DND-41 (cell line): ENCODE measurements at places on chromosomes 7 and 10.

- DNase-seq: no peak
Observed at GRCh38 chr7:159156436-159157245, 12.0 kb upstream of the VIPR2 start.

DNA sequence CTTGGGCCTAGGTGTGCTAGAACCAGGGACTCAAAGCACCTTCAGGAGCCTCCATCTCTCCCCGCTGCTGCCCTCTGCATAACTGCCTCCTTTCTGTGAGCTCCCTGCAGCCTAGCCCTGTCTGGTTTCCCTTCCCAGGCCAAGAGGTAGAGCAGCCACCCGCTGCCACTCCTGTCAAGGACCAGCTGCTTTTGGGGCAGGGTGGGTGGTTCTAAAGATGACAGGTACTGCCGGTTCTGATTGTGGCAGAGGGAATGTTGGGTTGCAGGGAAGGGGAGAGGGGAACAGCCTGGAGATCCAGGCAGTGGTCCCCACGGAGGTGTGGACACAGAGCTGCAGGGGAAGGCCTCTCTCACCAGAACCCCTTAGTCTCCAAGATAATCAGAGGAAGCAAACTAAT lies 3.7 kb upstream of the FLNC start:
- DNase-seq: no peak

GRCh38 chr7:106282390-106282789 lies 2.4 kb downstream of the NAMPT start:
- no peak for DNase-seq

- DNase-seq: no peak
Observed at GRCh38 chr10:31011017-31011664, 20.5 kb downstream of the ZNF438 start.

GRCh38 chr10:63265222-63265617 lies 132.1 kb downstream of the NRBF2 start:
- DNase-seq: peak; percentile 59

DNA sequence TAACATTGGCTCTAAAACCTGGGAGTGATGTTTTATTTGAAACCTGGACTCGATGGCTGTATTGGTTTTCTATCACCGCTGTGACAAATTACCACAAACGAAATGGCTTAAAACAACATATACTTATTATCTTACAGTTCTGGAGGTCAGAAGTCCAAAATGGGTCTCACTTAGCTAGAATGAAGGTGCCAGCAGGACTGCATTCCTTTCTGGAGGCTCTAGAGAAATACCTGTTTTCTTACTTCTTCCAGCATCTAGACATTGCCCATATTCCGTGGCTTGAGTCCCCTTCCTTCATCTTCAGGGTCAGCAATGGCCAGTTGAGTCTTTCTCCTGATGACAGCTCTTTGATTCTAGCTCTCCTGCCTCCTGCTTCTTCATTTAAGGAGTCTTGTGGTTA lies 44.3 kb upstream of the STEAP1B start:
- no peak for DNase-seq
